MCF 10A (cell line): ENCODE measurements at places on chromosomes 3 and 15. TPM values are rescaled to one million over a fixed set of nuclear protein-coding genes. Genes with fewer than 3 reads are reported as not detected.

- no peak for DNase-seq
These were observed 236.2 kb upstream of the LYSMD4 start for GRCh38 chr15:99969261-99969920.

GRCh38 chr3:41194701-41195100 lies 4.6 kb upstream of the CTNNB1 start:
- DNase-seq: no peak

DNA sequence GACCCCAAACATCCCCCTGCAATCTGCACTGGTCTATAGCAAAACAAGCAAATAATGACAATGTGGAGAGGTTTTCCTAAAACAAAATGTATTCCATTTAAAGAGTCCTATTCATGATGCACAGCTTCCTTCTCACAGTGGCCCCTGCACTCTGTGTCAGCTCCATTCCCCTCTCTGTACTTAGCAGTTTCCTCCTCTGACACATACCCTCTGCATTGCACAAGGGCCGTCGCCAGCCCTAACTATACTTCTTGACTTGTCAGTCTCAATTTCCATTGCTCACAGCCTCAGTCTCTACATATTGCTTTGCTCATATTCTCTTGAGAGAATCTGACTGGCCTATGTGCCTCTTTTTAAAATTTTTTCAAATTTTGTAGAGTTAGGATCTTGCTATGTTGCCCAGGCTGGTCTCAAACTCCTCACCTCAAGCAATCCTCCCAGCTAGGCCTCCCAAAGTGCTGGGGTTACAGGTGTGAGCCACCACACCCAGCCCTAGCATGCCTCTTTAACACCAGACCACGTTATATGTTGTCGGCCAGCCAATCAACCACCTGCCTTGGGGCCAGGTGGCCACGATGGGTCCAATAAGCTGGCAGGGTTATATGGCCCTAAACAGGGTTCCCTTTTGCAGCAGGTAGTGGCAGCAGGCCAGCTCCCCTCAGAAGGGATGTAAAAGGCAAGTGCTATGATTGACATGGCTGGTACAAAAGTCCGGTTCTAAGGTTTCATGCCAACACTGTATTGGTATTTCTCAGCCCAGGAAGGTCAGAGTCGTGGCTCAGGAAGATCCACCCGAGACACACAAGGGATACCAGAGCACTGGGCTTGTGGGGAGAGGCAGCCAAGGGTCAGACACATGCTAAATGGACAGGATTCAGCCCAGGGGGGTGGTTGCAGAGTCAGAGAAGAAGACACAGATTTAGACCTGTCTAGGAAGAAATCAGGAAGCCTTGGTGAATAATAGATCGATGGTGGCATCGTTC lies 59.0 kb upstream of the SMAD3 start:
- DNase-seq: no peak

DNA sequence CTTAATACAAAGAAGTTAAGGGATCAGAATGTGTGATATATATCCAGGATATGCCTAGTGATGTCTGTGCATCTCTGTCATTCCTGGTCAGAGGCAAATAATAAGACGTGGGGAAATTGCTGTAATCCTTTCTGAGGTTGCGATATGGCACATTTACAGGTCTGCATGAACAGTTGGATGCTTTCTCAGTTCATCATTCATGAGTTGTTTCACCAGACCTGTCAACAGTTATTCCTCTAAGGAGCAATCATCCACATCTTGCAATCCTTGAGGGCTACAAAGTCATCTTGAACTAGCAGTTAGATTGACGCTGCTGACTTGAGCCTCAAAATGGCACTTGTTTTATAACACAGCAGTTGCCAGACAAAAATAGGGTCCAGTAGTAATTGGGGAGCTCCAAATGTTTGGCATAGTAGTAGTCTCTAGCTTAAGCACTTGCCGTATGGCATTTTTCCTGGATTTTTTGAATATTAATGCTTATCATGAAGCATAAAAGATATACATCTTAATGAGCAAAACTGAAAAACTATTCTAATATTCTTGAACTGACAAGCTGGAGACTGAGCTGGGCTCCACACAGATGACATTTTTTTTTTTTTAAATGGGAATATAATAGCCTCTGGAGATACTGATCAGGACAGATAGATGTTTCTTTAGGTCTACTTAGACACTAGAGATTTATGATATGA lies 761.7 kb downstream of the VGLL3 start:
- no peak for DNase-seq

- DNase-seq: no peak
These were observed 133.2 kb upstream of the LRTM1 start for GRCh38 chr3:55060896-55061719.

DNA sequence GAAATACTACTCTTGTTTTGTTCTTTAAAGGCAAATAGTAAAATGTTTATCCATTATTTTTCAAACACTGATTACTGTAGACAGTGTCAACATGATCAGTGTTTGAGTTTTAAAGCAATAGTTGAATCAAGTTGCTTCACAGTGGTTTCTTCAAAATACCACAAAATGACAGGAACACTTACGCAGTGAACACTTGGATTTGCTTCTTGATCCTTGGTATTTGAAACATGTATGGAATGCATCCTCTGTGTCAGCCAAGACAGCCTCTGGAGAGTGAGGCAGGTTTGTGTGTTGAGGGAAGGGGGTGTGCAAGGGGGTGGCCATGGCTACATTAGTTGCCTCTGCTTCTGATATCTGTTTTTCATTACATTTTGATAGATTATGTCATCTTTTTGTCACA lies 413.0 kb downstream of the RBMS3 start:
- peak; percentile 89 for DNase-seq

DNA sequence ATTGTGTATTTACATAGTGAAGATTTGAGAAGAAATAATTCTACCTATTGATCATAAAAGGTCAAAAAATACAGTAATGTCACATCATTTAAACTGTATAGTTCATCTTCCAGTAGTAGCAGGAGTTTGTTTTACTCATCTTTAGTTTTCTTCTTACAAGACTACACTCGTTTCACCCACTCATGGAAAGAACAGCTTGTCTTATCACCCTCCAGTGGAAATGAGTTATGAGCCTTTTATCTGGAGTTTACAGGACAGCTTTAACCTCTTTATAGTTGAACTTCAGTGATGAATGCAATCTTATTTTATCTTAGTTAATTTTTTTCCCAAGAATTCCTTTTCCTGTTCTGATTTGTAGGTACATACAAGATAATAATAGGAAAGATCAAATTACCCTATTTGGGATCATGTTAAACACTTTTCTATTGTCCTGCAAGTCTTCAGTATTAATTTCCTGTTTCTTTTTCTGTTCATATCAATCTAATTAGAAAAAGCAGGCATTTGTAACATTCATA lies 36.8 kb downstream of the RBMS3 start:
- DNase-seq: no peak

DNA sequence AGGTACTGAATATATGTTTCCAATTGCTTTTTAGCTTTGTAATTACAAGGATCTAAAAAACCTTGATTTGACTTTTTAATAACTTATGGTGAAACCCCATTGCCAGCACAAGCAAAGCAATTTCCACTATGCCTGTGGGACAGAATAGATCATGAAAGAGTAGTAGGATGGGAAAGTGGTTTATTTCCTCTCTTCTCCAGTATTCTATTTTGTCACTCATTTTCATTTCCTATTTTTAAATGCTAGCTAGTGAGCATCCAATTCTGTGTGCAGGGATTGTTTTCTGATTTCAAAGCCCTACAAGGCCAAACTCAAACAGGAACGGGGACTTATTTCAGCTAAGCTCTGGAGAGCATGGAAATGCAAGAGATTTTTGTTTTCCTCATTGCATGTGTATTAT lies 132.0 kb upstream of the TGFBR2 start:
- no peak for DNase-seq

- peak; percentile 64 for DNase-seq
These were observed 4.3 kb upstream of the TSEN2 start for GRCh38 chr3:12479919-12480427.

The CGNL1 gene
- total RNA-seq: 0.05 TPM in 1 of 2 replicates, not detected in the other

The EEF1AKMT4 gene
- 4.9 and 10.1 TPM in 2 replicates for total RNA-seq

The BFSP2 gene
- total RNA-seq: not detected in 2 replicates

The ERICH6 gene
- not detected in 2 replicates for total RNA-seq

The HYAL1 gene
- total RNA-seq: 0.42 and 0.70 TPM in 2 replicates

The CCRL2 gene
- not detected in 2 replicates for total RNA-seq

The MUSTN1 gene
- total RNA-seq: 2.3 TPM in 1 of 2 replicates, not detected in the other

The AMIGO3 gene
- total RNA-seq: 0.79 TPM in 1 of 2 replicates, not detected in the other
